ENCODE measurements at places on chromosomes 2 and 18.

DNA sequence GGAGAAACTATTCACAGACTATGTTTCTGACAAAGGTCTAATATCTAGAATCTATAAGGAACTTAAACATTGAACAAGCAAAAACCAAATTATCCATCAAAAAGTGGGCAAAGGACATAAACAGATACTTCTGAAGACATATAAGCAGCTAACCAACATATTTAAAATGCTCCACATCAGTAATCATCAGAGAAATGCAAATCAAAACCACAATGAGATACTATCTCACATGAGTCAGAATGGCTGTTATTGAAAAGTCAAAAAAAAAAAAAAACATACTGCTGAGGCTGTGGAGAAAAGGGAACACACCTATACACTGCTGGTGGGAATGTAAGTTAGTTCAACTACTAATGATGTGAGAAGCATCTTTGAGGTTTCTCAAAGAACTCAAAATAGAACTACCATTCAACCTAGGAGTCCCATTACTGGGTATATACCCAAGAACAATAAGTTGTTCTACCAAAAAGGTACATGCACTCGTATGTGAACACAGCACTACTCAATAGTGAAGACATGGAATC lies 220.4 kb upstream of the TFPI start:
- peak; percentile 60 for DNase-seq

DNA sequence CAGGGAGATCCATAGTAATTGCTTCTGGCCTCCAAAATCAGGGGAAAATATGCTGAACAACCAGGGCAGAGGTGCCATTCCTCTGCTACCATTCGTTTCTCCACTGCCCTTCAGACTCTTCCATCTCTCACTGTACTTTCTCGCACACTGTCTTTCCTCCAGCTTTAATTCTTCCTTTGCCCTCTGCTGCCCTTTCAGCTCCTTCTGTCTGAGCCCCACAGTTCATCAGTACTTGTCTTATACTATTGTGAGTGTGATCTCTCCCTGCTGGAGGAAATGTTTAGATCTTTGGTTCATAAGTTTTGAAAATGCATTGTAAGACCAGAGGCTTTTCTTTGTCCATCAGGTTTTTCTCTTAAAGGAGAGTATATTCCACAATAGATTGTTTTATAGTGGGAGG lies 184.9 kb upstream of the DTNA start:
- no peak for DNase-seq

DNA sequence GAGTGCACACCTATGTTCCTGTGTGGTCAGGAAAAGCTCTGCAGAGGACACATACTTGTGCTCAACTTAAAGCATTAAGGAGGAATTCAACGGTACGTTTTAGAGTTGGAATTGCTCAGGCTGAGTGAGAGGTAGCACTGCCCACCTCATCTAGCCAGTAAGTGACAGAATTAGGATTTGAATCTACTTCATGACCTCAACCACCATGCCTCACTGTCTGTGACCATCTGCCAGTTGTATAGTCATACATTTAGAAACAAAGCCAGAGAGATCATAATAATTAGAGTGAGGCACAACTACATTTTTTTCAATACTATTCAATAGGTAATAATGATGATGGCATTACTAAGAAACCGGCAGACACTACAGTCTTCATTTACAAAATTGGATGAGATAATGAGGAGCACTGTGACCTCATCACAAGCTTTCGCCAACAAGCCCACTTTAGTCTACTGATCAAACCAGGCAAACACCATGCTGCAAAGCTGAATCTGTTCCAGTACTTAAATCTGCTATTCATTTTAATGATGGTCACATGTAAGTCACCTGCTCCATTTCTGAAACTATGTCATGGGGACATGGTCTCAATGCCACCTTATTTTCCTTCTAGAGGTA lies 1018.4 kb downstream of the TMEM182 start:
- no peak for DNase-seq

DNA sequence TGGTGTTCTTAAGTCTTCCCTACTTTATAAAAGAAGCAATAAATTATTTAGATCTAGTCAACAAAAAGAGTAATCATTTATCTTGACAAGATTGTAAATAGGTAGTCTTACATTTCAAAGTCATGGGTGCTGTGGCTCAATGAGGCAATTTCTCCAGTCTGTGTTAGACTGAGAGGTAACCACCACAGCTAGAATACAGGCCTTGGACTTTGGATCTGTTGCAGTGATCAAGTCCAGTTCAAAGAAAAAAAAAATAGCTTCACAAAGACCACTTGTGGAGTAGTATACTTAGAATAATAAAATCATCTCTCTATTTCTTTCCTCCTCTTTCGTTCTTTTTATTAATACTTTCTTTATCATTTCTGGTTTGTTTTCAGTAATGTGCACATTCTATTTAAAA lies 93.1 kb upstream of the FSIP2 start:
- no peak for DNase-seq

- peak; percentile 70 for DNase-seq
These were observed 593 bp downstream of the ZNF514 start for GRCh38 chr2:95158891-95159619.

- DNase-seq = no peak
These were observed 217.0 kb upstream of the BOD1L2 start for GRCh38 chr18:56929886-56930285.

GRCh38 chr2:239294571-239295054 lies 106.2 kb downstream of the HDAC4 start:
- DNase-seq = no peak
